Activated T-helper 2 cell treated with anti-CD3 and anti-CD28 coated beads, Interferon-gamma antibody, Interleukin-2, Interleukin-4, amounts not matched to agents 10 μg/mL and 5 μg/mL and 100 μg/mL, durations not matched to agents 14 hours and 24 hours and 36 hours (primary cell): ENCODE measurements at places on chromosomes 6 and 20.
A peak's percentile ranks its signal among the peaks of the same experiment; 100 is the strongest.

DNA sequence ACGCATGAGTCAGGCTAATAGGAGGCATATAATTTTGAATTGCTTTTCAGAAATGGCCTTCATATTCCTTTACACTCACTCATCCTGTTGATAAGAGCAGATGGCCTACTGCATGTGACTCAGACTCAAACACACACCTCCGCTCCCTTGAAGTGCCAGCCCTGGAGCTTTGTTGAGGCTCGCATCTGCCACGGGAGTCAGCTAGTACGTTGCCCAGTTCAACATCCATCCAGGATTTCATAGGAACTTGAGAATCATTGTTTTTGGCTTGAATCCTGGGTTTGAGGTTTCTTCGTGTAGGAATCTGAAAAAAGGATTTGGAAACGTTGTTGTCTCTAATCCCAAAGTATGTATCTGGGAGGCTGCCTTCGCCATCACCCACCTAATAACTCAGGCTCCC, 87.4 kb upstream of the JAG1 start:
- no peak overlapping the region for H3K27ac ChIP-seq
- no peak overlapping the region for H3K4me3 ChIP-seq
- peaks cover under 1% of the 10 kb centered on the region for H3K27me3 ChIP-seq
- DNase-seq, result no peak
- H3K4me1 ChIP-seq, result no peaks in the 10 kb centered on the region

GRCh38 chr20:3670945-3671344, 7.7 kb upstream of the GFRA4 start:
- no peaks in the 10 kb centered on the region for H3K36me3 ChIP-seq
- H3K4me1 ChIP-seq, result peaks cover 10% of the 10 kb centered on the region

GRCh38 chr6:160750276-160750689, 48.2 kb downstream of the PLG start:
- H3K27ac ChIP-seq, result no peak overlapping the region
- H3K4me3 ChIP-seq, result no peak overlapping the region
- no peaks in the 10 kb centered on the region for H3K4me1 ChIP-seq
- no peak for DNase-seq

DNA sequence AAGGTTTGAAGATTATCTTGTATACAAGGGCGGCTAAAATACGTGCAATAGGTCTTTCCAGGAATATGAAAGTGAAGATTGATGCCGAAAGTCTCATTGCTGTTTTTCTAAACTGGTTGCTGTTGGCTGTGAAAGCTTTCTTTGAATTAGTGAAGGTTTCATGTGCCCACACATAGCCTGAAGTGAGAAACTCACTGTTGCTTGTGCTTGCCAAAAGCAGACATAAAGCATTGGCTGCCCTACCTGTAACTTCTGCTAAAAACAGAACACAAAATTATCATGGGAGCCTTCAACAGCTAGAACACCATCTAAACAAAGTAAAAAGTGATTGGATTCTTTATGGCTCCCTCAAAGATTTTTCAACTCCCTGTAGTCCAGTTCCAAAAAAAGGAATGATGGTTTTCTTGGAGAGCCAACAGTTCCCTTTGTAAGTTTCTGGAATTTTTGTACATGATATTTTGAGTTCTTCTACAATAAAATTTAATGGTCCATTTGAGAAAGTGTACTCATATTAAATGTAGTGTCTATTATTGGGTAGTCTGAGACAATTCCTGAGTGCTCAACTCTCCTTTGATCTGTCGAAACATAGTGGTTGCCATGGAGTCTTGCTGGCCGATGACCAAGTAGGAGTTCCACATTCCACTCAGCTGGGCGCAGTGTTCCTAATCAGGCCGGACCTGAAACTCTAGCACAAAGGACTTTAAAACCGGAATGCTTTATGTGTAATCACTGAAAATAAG, 68.5 kb downstream of the PLEKHG1 start:
- H3K27ac ChIP-seq, result no peak overlapping the region
- H3K27me3 ChIP-seq, result peaks cover 3% of the 10 kb centered on the region
- H3K4me1 ChIP-seq, result peaks cover 3% of the 10 kb centered on the region
- no peaks in the 10 kb centered on the region for H3K36me3 ChIP-seq
- H3K4me3 ChIP-seq, result no peak overlapping the region

GRCh38 chr20:35849706-35850105, 77.9 kb downstream of the PHF20 start:
- no peak overlapping the region for H3K27ac ChIP-seq
- no peak for DNase-seq
- peaks cover 3% of the 10 kb centered on the region for H3K4me1 ChIP-seq
- peaks cover 34% of the 10 kb centered on the region for H3K36me3 ChIP-seq

GRCh38 chr6:33761922-33762629, 15.4 kb upstream of the IP6K3 start:
- H3K4me1 ChIP-seq, result no peaks in the 10 kb centered on the region
- H3K4me3 ChIP-seq, result no peak overlapping the region
- no peaks in the 10 kb centered on the region for H3K36me3 ChIP-seq
- peak; percentile 18 for DNase-seq
- H3K27me3 ChIP-seq, result no peaks in the 10 kb centered on the region

DNA sequence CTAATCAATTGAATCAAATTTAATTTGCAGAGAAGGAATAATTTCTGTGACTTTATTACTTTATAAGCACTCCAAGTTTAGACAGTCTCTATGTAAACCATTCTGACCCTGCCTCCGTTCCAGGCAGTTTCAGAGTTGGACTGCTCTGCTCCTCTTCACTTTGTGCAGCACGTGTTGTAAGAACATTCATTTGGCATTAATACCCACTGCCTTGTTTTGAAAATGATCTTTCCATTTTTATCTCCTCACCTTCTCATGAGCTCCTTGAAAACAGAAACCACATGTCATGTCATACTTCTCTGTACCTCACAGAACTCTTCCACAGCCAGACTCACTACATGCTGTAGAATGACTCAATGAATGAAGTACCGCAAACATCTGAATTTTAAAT, 25.5 kb downstream of the SLC22A1 start:
- H3K4me3 ChIP-seq, result no peak overlapping the region
- H3K36me3 ChIP-seq, result no peaks in the 10 kb centered on the region
- H3K27me3 ChIP-seq, result peaks cover 5% of the 10 kb centered on the region

DNA sequence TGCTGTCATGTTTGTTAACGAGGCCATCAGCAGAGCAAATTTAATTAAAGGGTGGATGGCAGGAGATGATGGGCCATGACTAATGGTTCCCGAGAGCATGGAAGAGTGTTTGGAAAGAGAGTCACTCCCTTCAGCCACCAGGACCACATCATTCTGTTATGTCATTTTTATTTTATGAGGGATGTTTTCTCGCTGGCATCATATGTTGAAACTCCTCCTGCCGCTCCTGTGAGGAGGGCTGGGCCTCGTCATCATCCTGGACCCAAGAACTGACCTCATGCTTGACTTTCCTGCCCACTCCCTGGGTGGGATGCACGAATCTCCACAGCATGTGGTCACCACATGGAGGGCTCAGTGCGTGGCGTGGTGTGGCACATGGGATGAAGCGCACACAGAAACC, 86.4 kb upstream of the FRMD1 start:
- no peaks in the 10 kb centered on the region for H3K4me1 ChIP-seq
- H3K36me3 ChIP-seq, result no peaks in the 10 kb centered on the region
- no peaks in the 10 kb centered on the region for H3K27me3 ChIP-seq
- no peak for DNase-seq
- H3K4me3 ChIP-seq, result no peak overlapping the region
- no peak overlapping the region for H3K27ac ChIP-seq
